Stimulated activated CD8-positive, alpha-beta memory T cell treated with anti-CD3 and anti-CD28 coated beads, Interleukin-4, amount 100 ng/mL, for 1 hour (primary cell): ENCODE measurements at places on chromosomes 6 and 20.

DNA sequence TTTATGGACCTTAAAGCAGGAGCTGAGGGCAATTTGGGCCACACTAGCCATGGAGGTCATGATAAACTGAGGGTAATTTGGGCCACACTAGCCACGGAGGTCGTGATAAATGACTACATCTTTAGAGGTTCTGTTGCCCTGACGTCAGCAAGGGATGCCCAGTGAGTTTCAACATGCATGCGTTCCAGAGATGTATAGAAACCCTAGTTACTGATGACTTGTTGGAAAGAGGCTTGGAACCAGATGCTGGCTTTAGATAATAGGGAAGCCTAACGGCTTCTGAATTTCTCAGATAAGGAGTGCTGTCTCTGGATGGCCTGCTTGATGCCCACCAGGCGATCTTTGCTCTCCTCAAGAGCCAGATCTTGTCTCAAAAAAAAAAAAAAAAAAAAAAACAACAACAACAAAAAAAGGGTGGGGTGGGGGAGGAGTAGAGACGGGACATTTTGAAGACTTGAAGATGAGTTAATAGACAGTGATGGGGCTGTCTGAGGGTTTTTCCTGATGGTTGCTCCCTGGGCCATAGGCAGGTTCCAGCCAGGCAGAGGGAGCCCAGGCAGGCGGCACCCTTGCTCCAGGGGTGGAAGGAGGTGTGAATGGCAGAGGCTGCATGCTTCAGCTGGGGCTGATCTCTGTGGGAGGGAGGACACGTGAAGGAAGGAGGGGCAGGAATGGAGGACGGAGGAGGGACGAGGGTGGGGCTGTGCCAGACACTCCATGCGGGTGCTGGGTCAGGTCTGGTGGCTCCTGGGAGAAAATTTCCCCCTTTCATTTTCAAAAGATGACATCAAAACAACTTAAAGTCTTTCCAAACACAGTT, 27.0 kb upstream of the FRMD1 start:
- no peak for DNase-seq

- no peak for DNase-seq
Observed at GRCh38 chr6:151436802-151437201, 15.1 kb downstream of the RMND1 start.

DNA sequence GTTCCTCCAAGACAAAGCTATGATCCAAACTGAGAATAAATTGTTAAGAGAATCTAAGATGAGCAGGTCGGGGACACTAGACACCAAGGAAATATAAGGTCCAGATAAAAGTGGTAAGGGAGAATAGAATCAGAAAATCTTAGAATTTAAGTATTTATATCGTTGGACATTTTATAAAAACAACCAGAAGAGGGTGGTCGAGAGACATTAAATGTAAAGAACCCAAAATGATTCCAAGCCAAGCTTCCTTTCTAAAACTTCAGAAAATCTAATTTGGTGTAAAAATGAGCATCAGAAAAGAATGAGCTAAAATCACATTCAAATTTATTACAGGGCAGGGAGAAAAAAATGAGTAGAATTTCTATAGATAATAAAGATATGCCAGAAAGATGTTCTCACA, 97.8 kb upstream of the OGFRL1 start:
- no peak for DNase-seq

- no peak for DNase-seq
Observed at GRCh38 chr6:137884149-137884909, 17.3 kb downstream of the TNFAIP3 start.

DNA sequence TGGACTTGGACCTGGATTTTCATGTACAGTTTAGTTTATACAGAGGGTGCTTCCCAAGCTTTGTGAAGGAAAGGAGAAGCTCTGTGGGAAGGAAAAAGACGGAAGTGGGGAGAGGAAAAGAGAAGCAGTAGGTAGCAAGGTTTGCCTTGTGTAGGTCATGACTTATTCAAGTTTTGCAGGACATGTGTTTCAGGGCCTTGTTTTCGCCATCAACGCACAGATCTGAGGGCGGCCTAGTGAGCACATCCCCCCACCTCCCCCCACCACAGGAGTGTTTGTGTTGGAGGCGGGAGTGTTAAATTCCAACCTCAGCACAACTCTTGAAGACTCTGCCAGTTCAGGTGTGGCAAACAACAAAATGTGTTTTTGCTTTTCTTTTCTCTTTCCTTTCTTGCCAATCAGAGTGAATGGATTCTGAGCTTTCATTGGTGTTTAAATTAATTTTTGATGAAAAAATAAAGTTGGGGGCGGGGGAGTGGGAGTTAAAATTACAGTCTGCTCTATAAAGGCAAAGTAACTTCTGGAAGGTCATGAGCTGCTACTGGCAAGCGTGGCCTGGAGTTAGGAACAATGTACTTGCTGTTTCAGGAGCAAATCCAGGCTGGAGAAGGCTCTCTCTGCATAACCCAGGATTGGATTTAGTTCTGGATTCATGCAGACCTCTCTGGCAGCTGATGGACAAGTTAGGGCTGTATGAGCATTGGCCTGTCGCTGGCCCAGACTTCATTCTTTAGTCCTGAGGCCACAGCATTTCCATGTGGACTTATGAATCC, 338.5 kb downstream of the CD83 start:
- DNase-seq, result no peak

DNA sequence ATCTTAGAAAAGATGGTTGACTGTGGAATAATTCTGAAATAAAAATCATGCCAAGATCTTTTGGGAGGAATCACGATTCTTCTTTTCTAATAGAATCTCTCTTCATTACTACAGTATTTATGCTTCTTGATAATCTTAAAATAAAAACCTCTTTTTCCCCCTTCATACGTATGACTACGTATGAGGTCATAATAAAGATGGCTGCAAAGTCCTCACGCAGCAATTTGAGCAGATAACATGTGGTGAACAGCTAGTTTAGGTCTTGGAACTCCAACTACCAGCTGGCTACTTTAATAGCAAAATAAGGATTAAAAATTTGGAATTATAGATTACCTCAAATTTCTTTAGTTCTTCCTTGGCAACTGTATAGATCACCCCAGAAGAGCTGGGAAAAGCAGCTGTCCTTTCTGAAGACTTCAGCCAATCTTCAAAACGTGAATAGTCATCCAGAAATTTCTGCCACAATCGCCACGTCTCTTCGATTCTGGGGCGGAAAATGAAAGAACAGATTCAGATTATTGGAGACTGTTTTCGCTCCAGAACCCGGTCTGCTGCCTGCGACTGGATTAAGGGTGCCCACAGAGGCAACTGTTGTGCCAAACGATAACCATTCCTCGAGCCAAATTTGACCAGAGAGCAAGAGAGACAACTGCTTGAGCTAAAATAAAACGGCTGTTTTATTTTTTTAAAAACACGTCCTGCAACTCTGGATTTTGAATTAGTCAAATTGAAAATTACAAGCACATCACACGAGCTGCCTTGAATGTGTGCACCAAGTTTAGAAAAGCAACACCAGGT, 347.3 kb downstream of the ESR1 start:
- no peak for DNase-seq

DNA sequence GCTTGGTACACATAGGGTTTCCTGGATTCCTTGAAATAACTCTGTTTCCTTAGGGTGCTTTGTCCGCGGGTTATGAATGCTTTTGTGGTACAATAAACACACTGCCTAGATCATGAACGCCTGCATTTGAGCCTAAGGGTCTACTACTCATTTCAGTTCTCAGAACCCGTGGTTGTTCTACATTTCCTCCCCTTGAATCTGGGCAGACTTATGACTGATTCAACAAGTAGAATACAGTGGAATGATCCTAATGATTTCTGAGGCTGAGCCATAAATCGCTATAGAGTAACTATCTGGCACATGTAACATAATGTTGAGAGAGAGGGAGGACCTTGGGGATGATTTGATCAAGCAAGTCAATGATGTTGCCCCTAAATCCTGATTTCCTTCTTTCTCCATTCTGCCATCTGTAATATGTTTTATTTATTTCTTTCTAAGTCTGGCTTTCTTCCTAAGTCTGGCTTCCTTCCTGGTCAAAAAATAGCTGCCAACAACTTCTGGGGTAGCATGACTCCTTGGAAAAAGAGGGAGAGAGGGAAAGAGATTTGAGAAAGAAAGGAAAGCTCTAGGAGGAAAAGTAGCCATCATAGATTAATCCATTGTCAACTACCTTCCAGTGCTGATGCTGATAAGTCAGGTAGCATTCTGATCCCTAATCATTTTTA, 23.0 kb downstream of the ABRACL start:
- no peak for DNase-seq

- no peak for DNase-seq
Observed at GRCh38 chr20:43914311-43915210, at the start of gene TOX2. TSS of gene TOX2 (plus strand) at chr20:43914852. CDS start at chr20:43914892, 40 bp downstream.

- DNase-seq, result no peak
Observed at GRCh38 chr6:120935016-120935415, 399.3 kb downstream of the TBC1D32 start.

GRCh38 chr6:23532227-23532626, 593.8 kb upstream of the NRSN1 start:
- DNase-seq, result no peak

GRCh38 chr20:46307139-46307998, 929 bp downstream of the CDH22 start:
- peak; percentile 54 for DNase-seq

GRCh38 chr6:11264100-11264499, 31.6 kb upstream of the NEDD9 start:
- no peak for DNase-seq

DNA sequence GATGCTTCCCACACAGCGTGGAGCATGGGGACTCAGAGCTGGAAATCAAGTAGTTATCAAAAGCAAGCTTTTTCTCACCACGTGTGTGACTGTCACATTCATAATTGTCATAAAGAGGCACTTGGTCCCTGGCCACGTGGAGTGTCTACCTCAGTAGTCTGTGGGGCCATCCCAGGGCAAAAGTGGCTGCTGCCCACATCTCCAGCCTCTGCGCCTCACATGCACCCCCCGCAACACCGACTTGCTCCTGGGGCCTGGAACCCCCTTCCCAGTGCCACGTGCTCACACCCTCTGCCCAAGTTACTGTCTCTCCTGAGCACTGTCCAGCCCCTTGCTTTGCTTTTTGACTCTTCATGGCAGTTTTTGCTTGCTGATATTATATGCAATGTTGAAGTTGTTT, 133.2 kb upstream of the SNX9 start:
- DNase-seq, result no peak

- DNase-seq, result no peak
Observed at GRCh38 chr20:57062696-57063270, 203.7 kb downstream of the BMP7 start.

DNA sequence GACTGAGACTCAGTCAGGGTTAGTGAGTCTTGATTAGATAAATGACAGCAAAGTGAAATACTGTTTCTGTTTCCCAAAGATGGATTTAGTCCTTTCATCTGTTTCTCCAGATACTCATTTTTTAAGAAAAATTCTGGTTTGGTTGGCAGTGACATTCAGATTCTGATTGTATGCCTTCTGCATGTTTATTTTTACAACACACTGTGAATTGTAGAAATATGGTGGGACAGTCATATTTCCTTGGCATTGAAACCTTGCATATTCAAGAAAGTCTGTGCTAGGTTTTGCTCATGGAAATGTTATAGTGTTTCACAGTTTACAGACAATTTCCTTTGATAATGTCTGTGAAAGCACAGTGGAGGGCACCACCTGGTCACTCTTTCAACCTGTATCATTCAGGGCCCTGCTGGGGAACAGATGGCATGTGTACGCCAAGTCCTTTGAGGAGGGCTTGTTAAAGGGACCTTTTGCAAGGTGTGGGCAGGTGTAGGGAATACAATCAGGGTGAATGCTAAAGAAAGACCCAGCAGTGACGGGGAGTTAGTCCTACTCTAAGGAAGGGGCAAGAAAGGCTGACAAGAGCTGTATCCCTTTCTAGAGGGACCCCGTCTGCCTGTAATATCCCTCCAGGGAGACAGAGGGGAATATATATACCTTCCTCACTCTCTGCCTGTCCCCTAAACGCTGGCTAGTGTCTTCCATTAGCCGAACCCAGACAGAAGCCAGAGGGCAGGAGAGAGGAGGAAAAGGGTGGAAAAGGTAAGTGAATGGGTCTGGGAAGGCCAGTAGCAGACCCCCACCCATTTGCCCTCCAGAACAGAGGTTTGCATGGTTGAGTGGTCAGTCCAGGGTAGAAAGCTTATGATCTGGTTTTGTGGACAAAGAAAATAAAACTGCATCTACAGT, 10.2 kb downstream of the PLCB4 start:
- no peak for DNase-seq

DNA sequence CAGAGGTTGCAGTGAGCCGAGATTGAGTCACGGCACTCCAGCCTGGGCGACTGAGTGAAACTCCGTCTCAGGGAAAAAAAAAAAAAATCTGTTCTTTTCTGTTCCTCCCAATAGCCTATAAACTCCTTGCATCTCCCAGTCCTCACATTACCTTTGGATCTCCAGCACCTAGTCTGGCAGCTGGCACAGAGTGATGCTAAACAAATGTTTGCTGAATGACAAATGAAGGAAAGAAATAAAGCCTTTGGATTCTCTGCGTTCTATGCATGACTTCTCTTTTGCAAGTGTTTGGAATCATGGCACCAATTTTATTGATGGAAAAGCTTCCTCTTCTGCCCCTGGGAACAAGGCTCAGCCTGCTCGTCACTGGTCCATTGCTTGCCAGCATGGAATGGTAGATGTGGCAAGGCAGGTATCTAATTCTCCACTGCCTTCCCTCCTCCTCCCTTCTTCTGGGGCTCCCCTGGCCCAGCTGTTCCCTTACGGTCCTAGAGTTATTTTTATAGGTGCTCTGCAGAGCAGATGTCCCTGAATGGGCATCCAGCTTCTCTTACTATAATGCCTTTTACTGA, 53.6 kb upstream of the FYN start:
- no peak for DNase-seq

GRCh38 chr6:102137859-102138258, 744.4 kb downstream of the GRIK2 start:
- DNase-seq, result no peak

DNA sequence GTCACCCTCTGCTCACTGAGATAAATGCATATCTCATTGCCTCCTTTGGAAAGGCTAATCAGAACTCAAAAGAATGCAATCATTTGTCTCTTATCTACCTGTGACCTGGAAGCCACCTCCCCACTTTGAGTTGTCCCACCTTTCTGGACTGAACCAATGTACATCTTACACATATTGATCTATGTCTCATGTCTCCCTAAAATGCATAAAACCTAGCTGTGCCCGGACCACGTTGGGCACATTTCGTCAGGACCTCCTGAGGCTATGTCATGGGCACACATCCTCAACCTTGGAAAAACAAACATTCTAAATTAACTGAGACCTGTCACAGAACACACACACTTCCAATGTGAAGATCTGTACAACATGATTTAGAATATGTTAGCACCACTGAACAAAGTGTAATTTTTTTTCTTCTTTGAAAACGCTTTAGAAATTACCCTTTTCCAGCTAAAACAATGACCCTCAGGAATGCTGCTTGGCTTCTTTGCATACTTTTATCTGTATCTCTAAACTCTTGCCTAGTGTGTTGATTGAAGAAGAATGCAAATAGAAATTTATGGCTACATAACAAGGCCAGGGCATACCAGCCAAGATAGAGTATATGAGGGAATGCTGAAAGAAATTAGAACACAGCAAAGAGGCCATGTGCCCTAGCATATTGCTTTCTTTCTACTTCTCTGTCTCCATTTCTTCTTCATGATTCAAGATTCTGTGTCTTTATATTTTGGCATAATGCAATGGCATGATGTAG, 84.6 kb upstream of the DST start:
- DNase-seq, result no peak
